Hindlimb muscle (tissue), 1 donor: ENCODE measurements at places on chromosomes 1 and 21.

DNA sequence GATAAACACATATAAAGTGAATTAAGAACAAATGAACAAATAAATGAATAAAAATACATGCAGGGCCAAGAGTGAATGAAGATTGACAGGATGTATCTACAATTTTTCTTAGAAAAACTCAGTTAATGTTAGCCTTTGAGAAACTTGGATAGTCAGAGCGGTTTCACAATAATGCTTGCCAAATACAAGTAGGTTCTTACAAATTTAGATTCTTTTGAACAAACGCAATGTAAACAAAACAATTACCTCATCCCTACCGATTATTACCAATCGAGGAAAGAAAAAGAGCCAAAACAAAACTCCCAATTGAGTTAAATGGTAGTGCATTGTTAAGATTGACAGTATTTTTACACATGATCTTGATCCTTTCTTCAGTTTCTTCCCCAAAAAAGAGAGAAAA, 176.9 kb upstream of the DEPDC1 start:
- DNase-seq, result no peak

DNA sequence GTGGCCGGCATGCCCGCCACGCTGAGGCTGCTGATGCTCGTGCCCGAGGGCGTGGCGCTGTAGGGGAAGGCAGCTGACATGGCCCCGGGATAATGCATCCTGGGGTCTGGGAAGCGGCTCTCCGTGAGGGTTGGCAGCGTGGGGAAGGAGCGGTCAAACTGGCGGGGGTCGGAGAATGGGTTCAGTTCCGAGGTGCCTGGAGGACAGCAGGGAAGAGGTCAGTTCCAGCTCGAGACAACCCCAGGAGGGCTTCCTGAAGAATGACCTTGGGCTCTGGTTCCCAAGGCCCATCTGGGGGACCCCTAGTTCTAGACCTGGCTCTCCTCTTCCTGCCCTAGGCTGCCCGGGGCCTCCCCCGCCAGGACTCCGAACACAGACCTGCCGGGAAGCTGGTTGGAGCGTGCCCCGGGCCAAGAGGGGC, 27.6 kb downstream of the RUNX3 start:
- DNase-seq, result no peak

DNA sequence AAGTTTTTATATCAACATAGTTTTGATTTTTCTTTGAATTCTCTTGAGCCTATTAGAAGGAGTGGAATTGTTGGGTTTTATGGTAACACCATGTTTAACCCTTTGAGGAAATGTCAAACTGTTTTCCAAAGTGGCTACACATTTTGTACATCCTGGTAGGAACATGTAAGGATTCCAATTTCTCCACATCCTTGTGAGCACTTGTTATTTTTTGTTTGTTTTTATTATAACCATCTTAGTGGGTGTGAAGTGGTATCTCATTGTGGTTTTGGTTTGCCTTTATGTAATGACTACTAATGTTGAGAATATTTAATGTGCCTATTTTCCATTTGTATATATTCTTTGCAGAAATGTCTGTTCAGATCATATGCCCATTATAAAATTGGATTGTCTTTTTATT, 120.5 kb downstream of the FGGY start:
- no peak for DNase-seq

- no peak for DNase-seq
Measured at GRCh38 chr21:30482130-30482529, 2.0 kb upstream of the KRTAP19-1 start.

GRCh38 chr1:228998179-228998578, 262.9 kb downstream of the RHOU start:
- peak; percentile 63 for DNase-seq

DNA sequence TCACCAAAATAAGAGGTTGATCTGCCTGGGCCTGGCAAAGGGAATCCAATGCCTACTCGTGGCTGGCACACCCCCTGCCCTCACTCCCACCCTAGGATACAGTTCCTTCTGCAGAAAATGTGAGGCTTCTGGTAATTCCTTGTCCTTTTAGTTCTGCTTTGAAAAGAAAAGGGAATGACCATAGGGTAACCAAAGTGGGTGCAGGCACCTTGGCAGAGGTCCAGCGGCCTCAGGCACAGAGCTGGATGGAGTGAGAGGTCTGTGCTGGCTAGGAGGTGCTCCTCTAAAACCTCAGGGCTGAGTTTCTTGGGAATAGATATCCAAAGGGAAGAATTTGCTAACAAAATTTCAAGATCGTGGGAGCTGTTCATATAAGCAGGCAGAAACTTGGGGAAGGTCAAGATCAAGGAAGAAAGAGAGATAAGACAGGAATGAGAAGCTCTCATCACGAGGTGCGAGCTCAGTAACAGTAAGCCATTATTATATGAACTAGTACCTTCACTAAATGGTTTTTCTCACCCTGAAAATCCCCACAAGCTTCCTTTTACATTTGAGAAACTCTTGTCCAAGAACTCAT, 293.1 kb upstream of the LYPLAL1 start:
- DNase-seq, result no peak

- DNase-seq, result no peak
Measured at GRCh38 chr1:226882631-226883409, 12.4 kb downstream of the PSEN2 start.

DNA sequence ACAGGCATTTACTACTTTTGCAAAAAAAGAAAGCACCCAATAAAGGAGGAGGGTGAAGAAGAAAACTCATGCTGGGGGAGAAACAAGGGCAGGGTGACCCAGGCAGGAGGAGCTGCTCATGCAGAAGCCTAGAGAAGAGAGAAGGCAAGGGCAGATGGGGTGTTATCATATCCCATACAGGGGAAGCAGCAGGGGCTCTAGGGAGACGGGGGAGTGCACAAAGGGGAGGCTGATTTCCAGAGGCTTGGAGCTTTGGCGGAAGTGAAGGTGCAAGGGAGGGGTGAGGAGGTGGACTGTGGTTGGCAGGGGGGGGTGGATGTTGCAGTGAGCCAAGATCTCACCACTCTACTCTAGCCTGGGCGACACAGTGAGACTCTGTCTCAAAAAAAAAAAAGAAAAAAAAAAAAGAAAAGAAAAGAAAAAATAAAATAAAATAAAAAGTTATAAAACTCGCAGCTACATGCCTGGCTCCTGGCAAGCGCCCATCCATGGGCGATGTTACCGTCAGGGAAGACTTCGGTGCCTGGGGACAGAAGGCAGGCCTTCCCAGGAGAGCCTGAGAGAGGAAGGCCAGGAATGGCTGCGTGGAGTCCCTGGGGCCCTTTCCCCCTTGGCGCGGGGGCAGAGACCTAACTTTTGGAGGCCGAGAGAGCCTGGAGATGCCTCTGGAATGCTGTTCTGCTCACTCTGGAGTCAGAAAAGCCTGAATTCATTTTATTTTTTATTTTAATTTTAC, 3.3 kb upstream of the FCN3 start:
- no peak for DNase-seq
